ENCODE measurements at places on chromosomes 2 and 18.

GRCh38 chr18:43322132-43322531 lies 44.8 kb upstream of the SYT4 start:
- DNase-seq: no peak

GRCh38 chr2:241569831-241570281 lies 11.3 kb downstream of the BOK start:
- DNase-seq: no peak

DNA sequence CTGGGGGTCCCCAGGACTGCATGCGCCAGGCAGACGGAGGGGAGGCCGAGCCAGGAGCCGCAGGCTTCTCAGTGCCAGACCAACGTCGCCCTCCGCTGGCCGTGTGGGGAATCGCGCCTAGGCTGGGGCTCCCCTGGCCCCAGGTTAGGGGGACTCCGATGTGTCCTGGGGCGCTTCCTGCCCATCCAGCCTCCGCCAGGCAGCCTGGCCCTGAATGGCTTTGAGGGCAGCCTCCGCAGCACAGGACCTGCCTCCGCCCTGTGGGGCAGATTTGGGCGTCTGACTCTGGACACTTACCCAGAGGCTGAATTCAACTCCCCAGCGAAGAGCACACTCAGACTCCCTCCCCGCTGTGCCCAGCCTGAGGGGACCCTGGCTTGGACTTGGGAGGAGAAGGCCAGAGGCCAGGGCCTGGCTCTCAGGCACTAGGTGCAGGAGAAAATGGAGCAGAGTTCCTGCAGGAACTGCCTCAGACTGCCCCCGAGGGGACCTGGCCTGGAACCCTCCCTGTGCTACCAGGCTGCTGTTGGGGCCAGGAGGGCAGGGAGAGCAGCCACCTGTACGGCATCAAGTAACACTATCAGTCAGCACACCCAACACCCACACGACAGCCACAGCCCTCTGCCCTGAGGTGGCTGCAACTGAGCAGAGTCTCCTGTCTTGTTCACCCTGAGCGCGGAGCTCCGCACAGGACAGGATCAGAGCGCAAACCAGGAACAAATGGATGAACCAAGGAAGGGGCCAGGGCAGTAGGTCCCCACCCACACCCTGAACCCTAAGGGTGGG lies 597 bp upstream of the TEKT4 start:
- DNase-seq: no peak

DNA sequence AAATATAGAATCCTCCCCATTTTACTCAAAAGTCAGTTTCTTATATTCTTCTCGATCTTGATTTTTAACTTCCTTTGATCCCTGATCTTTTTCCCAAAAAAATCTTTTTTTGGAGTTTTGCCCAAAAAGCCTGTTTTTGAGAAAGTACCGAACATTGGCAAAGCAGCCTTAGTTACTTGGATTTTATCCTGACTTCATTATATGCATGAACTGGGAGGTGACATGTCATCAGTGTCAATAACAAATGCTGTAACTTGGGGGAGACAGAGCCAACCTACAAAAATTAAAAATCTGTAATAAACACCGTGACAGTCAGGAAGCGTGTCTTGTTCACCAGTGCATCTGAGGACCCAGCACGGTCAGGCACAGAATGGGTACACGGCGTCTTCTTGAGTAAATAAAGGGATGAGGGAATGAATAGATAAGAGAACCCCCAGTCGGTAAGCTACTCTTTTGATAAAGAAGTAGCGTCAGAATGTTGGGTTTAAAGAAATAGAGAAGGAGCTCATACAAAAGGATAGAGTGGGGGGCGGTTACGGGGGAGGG lies 24.9 kb downstream of the TRAPPC12 start:
- DNase-seq: no peak

GRCh38 chr2:196252408-196253115 lies 81.2 kb upstream of the STK17B start:
- no peak for DNase-seq

DNA sequence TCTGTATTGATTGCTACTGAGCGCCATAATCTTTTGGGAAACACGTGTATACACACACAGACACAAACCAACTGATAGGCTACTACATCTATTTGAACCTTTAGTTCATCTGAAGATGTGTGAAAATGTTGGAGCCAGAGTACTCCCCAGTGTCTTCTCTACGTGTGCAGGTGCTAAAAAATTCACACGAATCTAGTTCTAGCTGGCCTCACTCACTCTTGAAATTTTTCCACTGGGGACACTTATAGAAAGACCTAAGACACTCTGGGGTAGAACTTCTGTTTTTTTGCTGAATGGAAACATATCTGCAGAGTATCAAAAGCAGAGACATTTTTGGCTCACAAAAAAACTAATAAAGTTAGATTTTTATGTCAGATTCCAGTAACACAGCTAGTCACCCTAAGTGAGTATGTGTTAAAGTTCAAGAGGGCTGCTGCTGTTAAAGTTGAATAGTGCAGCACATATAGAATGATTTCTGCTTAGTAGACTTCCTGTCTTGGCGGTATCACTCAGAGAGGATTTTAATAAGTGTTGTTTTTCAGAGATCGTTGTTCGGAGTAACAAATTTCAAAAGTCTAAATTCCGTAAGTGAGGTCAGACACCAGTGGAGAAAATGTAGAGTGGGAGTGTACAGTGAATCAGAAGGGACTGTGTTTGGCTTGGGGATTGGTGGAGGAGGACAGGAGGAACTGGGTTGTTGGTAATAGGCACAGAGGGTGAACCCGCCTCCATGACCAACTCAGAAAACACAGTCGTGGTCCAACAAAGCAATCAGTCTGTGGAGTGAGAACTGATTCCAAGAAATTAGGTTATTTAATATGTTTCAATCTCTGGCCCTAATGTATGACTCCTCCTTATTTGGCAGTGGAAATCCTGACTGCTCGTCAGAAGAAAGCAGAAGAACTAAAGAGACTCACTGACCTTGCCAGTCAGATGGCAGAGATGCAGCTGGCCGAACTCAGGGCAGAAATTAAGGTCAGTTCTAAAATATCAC lies 43.1 kb downstream of the KCTD18 start:
- DNase-seq: no peak

- no peak for DNase-seq
Measured at GRCh38 chr2:136389809-136390208, 271.9 kb upstream of the CXCR4 start.

- DNase-seq: no peak
Measured at GRCh38 chr2:66228128-66228547, 206.8 kb upstream of the MEIS1 start.

- no peak for DNase-seq
Measured at GRCh38 chr18:44842588-44843412, 162.1 kb downstream of the SETBP1 start.

DNA sequence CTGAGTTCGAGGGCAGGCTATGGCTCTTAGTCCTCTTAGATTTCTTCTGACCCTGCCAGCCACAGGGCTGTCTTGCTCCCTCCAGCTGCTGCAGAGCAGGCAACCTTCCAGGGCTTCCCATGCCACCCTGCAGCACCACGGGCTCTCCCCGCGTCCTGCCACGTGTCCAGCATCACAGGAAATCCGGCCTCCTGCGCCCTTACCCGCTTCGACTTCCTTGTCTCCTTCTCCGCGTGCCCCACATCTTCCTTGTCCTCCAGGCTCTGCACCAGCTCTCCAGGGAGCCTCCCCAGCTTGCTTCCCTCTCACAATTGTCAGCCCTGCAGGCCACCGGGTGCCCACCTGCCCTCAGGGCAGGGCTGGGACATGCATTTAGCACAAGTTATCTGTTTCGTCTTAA lies 253.5 kb downstream of the DCDC2C start:
- no peak for DNase-seq

DNA sequence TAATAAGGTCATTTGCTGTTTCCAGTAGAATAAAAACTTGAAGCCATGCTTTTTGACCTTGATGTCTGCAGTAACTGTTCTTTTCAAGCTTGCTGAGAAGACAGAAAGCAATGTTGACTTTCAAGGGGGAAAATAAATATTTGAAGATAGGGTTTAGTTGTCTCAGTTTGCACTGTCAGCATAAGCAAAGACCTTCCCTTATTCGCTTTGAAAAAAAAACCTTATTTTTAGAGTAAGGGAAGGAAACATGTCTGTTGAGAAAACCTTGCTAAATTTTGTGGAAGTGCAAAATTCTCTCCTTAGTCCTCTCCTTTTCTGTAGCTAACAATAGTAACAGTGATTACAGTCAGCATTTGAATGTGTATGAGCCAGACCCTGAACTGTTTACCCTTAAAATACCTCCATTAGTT lies 43.1 kb downstream of the MAP4K4 start:
- DNase-seq: no peak

DNA sequence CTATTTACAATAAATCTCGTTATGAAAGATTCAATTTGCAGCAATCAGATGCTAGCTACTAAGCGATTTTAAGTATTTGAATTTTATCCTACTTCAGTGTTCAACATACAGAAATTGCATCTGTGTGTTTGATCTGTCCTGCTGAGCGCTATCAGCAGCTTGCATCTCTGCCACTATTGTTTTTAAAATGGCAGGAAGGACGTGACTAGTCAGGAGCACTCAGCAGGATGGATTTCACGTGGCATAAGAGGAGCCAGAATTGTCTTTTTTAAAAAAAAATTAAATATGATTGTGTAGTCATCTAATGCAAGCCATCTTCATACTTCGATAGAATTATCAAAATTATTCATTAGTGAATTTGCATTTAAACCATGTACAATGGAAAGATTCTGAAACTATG lies 2.8 kb upstream of the KLHL14 start:
- DNase-seq: no peak

DNA sequence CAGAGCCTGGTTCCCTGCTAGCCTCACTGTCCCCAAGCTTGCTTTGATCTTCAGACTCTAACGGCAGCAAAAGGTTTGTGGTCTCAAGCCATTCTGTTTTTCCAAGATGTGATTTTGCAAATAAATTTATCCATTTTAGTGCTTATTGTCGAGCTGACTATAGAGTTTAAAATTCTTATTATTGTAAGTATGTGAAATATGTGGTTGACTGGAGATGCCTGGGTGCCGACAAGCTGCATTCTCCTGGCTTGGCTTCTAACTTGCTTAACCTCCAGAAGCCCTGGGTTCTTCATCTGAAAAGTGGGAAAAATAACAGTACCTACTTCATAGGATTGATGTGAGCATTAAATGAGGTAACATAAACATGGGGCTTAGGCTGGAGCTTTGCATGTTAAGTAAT lies 9.9 kb upstream of the EDAR start:
- no peak for DNase-seq

DNA sequence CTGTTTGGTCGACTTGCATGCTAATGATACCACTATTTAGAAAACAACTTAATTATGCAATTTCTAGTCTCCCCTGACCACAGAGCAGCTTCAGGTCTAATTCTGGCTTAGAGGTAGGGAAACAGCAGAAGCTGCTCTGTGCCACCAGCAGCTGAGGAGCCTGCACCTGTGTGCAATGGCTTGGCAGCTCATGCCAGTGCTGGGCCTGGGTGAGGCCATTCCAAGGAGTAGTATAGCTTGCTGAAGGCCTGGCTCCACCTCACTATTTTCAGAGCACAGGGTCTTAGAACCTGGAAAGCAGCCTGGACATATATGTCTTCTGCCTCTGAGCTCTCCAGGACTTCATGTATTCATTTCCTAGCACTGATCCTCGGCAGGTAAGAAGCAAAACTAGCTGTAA lies 62.8 kb downstream of the SPRED2 start:
- no peak for DNase-seq

GRCh38 chr2:68987021-68987503 lies 12.6 kb downstream of the GKN1 start:
- DNase-seq: no peak

DNA sequence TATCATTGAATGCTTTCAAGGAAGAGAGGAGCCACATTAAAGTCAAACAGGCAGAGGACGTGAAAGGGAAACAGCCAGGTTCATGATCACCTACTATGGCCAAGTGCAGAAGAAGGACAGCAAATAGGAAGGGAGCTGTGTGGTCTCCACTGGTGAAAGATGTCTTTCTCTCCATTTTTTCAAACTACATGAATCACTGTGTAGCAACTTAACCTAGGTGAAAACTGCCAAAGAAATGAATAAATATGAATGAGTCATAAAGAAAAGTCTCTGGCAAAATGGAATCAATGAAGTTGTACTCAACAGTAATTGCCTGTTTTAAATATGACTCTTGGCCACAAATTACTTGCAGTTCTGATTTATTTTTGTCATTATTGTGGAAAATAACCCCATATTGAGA lies 452.6 kb upstream of the PKDCC start:
- no peak for DNase-seq

DNA sequence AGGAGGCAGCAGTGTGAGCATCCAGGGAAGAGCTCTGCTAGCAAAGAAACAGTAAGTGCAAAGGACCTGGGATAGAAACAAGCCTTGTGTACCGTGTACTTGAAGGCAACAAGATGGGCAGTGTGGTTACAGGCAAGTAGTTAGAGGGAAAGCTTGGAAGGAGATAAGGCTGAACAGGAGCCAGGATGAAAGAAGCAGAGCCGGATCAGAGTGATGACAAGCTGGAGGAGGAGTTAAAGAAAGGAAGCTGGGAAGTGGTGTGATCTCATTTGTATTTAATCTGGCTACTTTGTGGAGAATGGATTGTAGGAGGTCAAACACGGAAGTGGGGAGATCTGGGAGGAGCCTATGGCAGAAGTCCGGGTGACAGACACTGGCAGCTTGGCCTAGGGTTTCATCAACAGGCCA lies 44.7 kb upstream of the VPS54 start:
- no peak for DNase-seq

DNA sequence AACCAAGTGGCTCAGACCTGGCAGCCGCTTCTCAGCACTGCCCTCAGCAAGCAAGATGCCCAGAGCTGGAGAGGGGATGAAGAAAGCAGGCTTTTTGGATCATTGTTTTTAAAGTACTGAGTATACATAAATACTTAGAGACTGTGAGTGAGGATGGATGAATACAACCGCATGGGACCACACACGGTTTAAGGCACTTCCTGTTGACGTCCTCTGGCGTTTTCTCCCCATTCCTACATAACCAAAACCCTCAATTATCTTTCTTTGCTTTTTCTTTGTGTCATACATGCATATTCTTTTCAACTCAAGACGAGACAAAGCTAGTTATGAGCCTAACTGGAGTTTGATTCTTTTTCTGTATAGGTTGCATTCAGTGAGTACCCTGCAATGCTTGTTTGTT lies 198.4 kb downstream of the GALR1 start:
- no peak for DNase-seq
